Activated T-cell treated with anti-CD3 and anti-CD28 coated beads, Interleukin-2, amount 50 U/mL, for 72 hours (primary cell): ENCODE measurements at places on chromosomes 6 and 20.
A peak's percentile ranks its signal among the peaks of the same experiment; 100 is the strongest.

DNA sequence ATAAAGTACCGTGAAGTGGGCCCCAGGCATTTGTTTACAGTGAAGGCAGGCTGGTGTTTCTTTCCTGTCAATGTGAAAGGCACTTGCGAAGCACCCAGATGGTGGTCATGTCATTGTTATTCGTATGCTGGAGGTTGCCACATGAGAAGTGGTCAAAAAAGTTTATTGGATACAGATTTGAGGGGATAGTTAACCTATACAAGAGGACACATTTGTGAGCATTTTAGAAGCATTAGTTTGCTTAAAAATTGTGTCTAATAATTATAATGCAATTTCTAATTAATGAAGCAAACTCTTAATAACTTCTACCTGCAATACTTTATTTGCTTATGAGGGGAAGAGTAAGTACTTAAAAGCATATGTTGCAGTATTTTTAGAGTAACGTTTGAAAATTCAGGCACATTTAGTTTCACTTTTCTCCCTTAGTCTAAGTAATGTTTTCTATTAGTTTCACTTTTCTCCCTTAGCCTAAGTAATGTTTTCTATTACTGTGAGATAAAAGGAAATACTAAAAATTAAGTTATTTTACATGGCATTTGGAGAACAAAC, 120.7 kb upstream of the CLDN20 start:
- no peak overlapping the region for H3K27ac ChIP-seq
- H3K4me3 ChIP-seq: peak overlapping the region; percentile 75
- DNase-seq: no peak

DNA sequence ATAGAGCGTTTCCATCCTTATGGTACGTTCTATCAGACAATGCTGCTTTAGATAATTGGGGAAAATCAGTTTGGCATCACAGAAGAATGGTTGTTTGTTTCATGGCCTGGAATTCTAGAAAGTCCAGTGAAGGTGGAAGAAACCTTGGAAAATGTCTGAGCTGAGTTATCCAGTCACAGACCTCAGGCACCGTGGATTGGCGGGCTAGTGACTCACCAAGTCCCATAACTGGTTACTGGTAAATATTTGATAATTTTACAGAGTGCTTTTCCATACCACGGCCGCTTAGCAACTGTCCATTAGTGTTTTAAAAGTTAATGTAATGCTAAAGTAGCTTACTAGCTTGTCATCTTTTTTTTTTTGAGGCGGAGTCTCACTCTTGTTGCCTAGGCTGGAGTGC, 99.4 kb downstream of the SLC35B3 start:
- H3K27me3 ChIP-seq: no peaks in the 10 kb centered on the region
- H3K27ac ChIP-seq: no peak overlapping the region
- H3K4me3 ChIP-seq: no peak overlapping the region
- no peak for DNase-seq

- H3K27me3 ChIP-seq: no peaks in the 10 kb centered on the region
- DNase-seq: peak; percentile 56
- peaks cover 99% of the 10 kb centered on the region for H3K4me1 ChIP-seq
- H3K27ac ChIP-seq: peak overlapping the region; percentile 90
- peak overlapping the region; percentile 95 for H3K4me3 ChIP-seq
- peaks cover 3% of the 10 kb centered on the region for H3K36me3 ChIP-seq
Measured at GRCh38 chr6:24933868-24934401, 1.8 kb downstream of the RIPOR2 start.

DNA sequence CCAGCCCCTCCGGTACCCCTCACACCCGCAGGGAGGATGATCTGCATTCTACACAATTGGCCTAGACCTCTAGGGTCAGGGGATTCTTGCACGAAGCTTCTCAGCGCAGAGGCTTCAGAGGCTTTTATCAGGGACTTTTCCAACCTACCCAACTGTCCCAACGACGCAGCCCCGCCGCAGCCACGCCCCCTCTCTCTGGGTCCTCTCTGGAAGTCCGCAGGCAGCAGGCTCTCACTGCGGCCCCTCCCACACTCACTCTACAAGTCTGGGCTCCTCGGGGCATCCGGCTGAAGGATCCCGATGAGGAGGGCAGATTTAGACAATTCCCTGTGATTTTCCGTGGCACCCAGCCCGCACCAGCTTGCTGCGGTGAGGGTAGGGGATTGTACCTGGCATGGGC, 227.7 kb upstream of the RNF24 start:
- H3K4me1 ChIP-seq: peaks cover 5% of the 10 kb centered on the region
- no peak overlapping the region for H3K27ac ChIP-seq
- H3K4me3 ChIP-seq: no peak overlapping the region

- H3K27me3 ChIP-seq: no peaks in the 10 kb centered on the region
- peak overlapping the region; percentile 34 for H3K27ac ChIP-seq
- peaks cover 20% of the 10 kb centered on the region for H3K4me1 ChIP-seq
- DNase-seq: peak; percentile 40
- H3K36me3 ChIP-seq: peaks cover 4% of the 10 kb centered on the region
Measured at GRCh38 chr6:139378882-139379341, 4.5 kb upstream of the CITED2 start.
